ENCODE measurements at places on chromosomes 12 and 14.

GRCh38 chr14:100033347-100034075 is 31.7 kb upstream of the EVL start:
- no peak for DNase-seq

GRCh38 chr12:113196990-113197389 is 11.5 kb downstream of the RITA1 start:
- peak; percentile 62 for DNase-seq

DNA sequence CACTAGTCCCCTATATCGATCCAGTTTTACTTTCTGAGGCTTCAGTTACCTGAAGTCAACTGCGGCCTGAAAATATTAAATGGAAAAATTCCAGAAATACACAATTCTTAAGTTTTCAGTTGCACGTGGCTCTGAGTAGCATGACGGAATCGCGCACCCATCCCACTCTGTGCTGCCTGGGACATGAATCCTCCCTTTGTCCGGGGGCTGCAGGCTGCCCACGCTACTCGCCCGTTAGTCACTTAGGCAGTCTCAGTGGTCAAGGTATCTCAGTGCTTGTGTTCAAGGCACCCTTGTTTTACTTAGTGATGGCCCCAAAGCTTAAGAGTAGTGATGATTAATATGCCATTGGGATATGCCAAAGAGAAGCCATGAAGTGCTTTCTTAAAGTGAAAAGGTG is 46.6 kb downstream of the LGMN start:
- DNase-seq = no peak

GRCh38 chr14:77849711-77850110 is 49.8 kb downstream of the ADCK1 start:
- no peak for DNase-seq

DNA sequence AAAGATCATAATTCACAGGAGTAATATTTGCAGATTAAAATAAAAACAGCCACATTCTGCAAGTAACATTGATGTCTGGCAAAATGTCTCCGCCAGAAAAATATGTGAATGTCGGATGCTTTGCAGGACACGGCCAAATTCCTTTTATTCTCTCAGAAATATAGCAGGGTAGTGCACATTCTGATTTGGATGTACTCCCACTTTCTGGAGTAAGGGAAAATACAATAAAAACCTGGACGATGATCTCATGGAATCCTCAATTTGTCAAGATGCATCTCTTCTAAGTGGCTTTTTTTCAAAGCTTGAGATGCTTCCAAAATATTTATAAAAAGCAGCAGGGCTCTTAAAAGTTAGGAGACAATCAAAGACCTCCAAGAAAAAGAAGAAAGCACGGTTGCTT is 133.3 kb downstream of the TBX5 start:
- DNase-seq = no peak

GRCh38 chr14:50002926-50003212 is 110.0 kb downstream of the ARF6 start:
- DNase-seq = no peak

DNA sequence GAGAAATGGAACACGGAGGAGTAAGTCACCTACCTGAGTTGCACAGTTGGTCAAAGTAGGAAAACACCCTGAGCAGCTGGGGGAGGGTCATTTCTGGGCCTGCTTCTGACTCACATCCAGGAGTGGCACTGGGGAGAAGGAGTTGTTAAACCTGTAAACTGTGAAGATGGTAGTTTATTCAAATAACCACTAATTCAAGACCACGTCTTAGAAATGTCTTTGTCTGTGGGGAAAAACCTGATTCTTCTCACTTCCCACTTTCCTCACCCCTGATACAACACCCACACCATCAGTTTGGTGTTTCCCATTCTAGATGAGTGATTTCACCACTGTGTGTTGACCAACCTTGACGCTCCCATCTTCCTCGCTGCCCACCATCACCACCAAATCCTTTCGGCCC is 207.1 kb downstream of the ANO4 start:
- no peak for DNase-seq

DNA sequence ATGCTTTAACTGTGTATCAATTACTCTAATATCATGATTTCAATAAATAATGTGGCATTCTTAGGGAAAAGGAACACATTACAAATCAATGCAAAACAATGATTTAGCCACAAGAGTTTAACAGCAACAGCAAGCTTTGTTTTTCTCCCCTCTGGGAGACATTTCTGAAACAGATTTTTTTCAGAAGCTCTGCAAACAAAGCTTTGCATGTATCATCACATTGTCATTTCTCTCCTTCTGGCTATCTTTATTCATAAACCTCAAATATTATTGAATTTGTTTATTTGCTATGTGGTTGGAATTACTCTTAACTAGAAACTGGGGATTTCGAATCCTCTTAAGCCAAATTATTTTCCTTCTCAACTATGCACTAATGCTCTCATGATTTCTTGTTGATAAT is 278.4 kb upstream of the ATXN7L3B start:
- no peak for DNase-seq

DNA sequence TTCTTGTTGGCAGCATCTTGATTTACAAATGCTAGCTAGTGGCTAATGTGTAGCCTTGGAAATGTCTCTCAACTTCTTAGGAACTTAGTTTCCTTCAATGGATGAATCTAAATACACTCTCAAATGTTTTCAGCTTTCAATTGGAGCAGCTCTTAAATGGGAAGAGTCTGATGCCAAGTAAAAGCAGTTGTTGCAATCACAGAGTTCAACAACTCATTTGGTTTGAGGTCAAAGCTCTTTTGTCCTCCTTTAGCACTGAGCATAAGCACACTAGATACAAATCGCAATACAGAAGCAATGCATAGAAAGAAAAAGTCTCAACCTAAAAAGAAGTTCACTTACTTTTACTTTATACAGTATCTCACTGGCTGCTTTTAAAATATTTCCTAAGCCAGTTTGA is 986.1 kb upstream of the FLRT2 start:
- no peak for DNase-seq

GRCh38 chr12:45498645-45499044 is 230.9 kb upstream of the ARID2 start:
- DNase-seq = no peak

DNA sequence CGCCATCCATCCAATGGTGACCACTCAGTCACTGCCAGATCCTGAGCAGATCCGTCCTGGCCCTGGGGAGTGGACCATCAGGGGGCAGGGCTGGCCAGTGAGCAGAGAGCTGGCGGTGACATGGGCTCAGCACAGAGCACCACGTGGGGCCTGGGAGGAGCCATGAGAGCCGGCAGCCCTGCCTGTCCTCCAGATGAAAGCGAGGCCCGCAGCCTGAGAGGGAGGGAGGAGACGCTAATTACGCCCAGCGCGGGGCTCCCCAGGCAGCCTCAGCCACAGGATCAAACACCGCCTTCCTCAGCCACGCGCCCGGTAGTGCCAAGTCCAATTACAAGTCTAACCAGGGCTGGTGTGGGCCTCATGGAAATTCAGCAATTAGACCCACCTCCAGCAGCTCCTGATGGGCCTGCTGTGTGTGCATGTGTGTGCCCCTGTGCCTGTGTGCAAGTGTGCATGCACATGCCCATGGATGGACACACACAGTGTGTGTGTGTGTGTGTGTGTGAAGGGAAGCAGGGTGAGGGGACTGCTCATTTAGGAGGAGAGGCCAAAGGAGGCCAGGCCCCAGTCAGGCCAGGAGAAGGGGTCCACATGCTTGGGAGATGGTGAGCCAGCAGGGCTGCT is 68.0 kb downstream of the KIF26A start:
- DNase-seq = no peak

GRCh38 chr14:96122496-96122895 is 82.1 kb upstream of the BDKRB2 start:
- no peak for DNase-seq

GRCh38 chr12:93946542-93947150 is 201.7 kb upstream of the PLXNC1 start:
- no peak for DNase-seq

- DNase-seq = no peak
Observed at GRCh38 chr14:34650786-34651584, 21.0 kb upstream of the SNX6 start.

DNA sequence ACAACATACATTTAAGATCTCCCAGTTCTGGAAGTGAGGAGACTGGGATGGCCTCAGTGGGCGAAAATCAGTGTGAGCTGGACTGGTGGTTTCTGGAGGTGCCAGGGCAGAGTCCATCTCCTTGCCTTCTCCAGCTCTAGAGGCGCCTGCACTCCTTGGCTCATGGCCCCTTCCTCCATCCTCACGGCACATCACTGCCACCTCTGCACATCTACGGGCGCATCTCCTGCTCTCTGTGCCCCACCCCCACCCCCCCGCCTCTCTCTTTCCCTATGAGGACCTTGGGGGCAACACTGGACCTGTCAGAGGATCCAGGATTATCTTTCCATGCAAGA is 62.8 kb upstream of the DIO3 start:
- no peak for DNase-seq

GRCh38 chr14:103499709-103500108 is 22.9 kb downstream of the CKB start:
- no peak for DNase-seq

Data from activated CD4-positive, alpha-beta T cell treated with anti-CD3 and anti-CD28 coated beads, Interleukin-2, amount 50 U/mL, for 48 hours (primary cell).